ENCODE measurements at places on chromosomes 13 and 19.

DNA sequence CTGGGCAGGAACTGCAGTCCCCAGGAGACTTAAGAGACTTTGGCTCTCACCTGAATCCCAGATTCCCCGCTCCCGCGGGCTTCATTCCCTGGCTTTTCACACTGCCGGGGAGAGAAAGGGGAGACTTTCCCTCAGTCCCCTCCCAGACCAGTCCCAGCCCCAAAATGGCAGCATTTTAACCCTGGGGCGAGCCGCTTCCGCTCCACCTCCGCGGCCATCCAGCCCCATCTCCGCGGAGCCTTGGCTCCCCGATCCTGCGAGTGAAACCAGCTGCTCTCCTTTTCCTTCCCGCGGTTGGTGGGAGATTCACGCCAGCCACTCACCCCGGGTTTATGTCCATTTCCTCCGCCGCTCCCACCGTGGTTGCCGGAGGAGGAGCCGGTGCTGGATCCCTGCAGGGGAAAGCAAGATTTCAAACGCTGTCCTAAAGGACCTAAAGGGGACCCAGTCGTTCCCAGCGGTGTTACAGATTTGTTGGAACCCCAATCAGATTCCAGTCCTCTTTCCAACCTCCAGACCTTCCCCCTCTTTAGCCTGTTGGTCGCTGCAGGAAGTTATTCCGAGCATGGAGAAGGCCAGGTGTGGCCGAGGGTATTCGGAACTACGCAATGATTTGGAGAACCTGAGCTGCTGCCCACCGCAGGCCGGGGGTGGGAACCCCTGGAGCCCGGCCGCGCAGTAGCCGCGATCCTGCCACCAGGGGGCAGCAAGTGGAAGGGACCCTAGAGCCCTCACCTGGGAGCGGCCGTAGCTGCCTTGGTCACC is 3.4 kb downstream of the DMKN start:
- DNase-seq, result peak; percentile 58

GRCh38 chr19:55454787-55455243 is 6.6 kb downstream of the ISOC2 start:
- no peak for DNase-seq

DNA sequence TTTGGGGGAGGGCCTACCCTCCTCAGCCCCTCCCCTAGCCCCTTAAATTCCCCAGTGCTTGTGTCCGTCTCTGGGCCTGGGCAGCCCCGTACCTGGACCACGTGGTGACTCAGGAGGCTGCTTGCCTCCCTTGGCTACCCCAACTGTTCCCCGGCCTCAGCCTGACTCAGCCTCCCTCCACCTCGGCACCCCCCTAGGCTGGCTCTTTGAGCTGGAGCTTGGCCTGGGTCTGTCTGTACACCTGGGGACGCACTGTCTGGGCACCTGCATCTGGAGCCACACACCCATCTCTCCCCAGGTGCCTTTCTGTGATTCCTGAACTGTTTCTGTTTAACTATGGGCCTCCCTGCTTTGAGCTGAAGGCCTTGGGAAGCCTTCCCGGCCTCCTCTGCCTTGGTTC is 1.8 kb upstream of the KLK14 start:
- DNase-seq, result no peak

- DNase-seq, result no peak
Measured at GRCh38 chr19:47005164-47005641, 14.4 kb upstream of the NPAS1 start.

GRCh38 chr13:39946769-39947168 is 291.3 kb downstream of the COG6 start:
- no peak for DNase-seq

DNA sequence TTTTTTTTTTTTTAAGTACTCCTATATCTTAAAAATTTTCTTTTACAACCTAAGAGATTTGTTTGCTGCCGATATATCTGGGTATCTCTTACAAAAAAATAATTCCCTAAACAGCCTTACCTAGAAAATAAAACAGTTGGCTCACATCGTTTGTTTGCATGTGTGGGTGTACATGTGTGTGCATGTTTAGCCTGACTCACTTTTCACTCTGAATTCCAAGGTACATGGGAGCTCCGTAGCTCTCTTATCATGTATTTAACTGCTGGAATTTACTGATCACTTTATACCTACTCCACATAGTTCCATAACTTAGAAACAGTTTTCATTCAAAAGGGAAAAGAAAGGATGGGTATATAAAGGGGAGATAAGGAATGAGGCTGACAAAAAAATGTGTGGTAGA is 616.5 kb downstream of the GPC6 start:
- DNase-seq, result no peak

- DNase-seq, result no peak
Measured at GRCh38 chr19:43353606-43354304, at the start of gene CD177. CD177 (plus strand) TSS chr19:43353686; CDS start chr19:43353715, 29 bp downstream.

DNA sequence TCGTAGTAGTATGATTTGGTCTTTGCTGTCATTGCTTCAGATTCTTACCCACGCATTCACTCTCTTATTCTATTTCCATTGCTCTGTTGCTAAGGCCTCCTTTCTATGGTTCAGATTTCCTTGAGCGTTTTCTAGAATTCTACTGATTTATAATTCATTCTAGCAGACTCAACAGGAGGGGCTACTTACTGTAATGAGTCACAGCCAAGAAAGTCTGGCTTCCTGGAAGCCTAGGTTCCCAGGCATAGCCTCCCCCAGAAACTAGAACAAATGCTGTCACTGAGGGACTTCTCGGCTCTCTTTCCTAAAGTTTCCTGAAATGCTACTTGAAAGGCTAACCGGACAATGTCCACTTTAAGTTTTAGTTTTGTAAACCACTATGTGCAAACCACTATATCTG is 47.7 kb upstream of the SPATA13 start:
- DNase-seq, result no peak

- no peak for DNase-seq
Measured at GRCh38 chr13:92989301-92989700, 237.3 kb upstream of the GPC6 start.

- DNase-seq, result no peak
Measured at GRCh38 chr19:13899393-13899792, 6.5 kb downstream of the BRME1 start.

DNA sequence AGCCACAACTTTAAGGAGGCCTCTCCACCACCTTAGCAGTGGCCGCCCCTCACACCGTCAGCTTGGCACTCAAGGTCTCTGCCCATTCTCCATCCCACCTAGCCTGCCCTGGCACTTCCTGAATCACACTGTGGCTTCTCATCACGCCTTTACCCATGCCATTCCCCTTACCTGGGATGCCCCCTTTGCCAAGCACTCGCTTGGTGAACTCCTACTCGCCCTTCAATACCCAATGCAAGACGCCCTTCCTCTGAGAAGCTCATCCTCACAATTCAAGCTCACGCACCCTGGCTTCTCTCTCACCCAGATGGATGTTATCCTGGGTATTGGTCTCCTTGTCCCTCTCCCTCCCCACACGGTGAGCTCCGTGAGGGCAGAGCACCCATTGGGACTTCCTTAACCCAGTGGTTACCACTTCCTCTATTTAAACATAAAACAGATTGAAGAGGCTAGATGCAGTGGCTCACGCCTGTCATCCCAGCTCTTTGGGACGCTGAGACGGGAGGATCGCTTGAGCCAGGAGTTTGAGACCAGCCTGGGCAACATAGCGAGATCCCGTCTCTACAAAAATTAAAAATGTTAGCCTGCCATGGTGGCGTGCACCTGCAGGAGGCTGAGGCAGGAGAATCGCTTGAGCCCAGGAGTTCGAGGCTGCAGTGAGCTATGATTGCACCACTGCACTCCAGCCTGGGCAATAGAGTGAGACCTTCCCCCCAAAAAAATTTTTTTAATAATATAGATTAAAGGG is 12.6 kb upstream of the SHD start:
- no peak for DNase-seq

DNA sequence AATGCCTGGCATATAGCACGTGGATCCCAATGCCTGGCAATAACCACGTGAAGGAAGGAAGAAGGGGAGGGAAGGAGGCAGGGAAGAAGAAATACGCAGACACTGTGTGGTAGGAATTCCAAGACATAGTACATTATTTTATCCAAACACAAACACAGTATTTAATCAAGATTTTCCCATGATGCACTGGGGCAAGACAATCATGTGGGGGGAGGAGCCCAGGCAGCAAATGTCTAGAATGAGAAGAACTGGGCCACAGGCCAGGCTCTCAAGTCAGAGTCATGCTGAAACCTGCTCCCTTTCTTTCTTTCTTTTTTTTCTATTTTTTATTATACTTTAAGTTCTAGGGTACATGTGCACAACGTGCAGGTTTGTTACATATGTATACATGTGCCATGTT is 717.9 kb downstream of the UQCRFS1 start:
- DNase-seq, result no peak

DNA sequence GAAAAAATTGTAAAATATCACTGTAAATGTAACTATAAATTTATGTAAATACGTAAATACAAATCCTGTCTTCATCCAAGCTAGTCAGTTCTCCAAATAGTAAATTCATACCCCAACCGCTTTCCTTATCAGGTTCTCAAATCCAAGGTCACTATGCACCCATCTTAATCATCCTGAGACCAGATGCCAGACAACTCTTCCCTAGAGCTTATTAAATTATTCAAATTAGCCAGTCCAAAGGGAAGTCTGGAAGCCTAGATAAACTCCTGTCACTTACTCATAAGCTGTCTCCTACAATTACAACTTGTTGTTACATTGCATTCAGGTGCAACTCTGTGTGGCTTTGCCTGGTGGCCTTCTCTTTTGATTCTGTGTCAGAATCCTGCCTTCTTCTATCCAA is 836.1 kb upstream of the PCDH20 start:
- DNase-seq, result no peak

- DNase-seq, result no peak
Measured at GRCh38 chr13:72201726-72202125, 334.7 kb upstream of the DACH1 start.

- DNase-seq, result no peak
Measured at GRCh38 chr19:46256855-46257254, 27.3 kb downstream of the IGFL1 start.

DNA sequence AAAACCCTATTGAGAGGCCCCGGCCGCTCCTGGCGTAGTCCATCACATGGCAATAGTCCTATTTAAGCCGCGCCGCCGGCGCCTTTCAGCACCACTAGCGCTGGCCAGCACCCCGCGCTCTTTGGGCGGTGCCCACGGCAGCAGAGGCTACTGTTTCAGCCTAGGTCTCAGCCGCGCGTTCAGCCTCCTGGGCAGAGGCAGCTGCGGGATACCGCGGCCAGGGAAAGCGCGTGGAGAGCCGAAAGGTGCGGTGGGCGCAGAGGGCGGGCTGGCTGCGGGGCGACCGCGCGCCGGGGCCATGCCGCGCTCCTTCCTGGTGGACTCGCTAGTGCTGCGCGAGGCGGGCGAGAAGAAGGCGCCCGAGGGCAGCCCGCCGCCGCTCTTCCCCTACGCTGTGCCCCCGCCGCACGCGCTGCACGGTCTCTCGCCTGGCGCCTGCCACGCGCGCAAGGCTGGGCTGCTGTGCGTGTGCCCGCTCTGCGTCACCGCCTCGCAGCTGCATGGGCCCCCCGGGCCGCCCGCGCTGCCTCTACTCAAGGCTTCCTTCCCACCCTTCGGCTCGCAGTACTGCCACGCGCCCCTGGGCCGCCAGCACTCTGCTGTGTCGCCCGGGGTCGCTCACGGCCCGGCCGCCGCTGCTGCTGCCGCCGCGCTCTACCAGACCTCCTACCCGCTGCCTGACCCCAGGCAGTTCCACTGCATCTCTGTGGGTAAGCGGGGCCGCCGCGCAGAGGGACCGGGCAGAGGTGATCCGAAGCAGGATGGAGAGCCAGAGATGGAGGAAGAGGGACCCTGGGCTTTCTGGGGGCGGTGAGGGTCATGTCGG is at the start of gene GSX1:
Gene GSX1 (plus strand): TSS at position 91 of the 826 bp plus-strand sequence. CDS start 208 bp downstream, at position 299.
- no peak for DNase-seq

GRCh38 chr13:34409496-34410182 is 532.4 kb upstream of the NBEA start:
- DNase-seq, result no peak

DNA sequence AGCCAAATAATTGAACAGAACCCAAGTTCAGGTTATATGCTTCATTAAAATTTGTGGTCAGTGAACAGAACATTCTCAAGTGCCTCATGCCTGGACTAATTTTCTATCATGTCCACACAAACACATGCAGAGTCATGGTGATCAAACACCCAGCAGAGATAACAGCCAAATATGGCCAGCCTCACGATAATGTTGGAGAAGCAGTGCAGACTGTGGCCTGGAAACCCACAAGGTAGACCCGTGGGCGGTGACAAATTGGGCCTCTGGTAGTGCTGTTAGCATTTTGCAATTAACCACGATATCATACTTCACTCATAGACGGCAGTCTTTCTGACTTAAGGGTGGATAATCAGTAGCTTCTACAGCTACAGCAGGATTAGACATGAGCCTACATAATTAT is 35.0 kb upstream of the VWA8 start:
- no peak for DNase-seq

DNA sequence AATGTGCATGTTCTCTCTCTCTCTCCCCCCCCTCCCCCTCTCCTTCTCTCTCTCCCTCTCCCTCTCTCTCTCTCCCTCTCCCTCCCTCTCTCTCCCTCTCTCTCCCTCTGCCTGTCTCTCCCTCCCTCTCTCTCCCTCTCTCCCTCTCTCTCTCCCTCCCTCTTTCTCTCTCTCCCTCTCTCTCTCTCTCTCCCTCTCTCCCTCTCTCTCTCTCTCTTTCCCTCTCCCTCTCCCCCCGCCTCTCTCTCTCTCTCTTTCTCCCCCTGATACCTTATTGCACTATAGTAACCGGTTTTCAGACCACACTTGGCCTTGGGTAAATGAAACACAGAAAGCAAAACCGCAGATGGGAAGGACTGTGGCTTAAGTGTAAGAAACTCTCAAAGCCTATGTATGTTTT is 34.7 kb upstream of the SPACA7 start:
- DNase-seq, result no peak

DNA sequence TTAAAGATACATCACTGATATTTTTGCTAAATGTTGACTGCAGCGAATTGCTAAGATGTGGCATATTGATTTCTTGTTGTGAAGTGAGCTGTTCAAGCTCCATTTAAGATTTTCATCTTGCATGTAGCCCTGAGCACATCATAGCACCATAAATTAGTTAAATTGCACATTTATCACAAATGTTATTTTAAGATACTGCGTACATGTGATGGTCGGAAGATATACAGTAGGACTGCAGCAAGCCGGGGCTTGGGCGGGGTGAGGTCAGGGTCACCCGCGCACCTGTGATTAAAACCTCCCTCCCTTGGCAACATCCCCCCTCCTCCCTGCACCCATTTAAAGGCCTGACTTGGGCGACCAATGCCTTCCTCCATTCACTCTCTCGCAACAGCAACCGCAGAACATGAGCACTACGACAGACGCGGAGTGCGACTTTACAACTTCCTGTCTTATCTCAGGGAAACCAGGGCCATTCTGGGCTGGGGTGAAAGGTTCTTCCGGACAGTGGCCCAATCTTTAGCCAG is 76.6 kb downstream of the TSHZ3 start:
- no peak for DNase-seq
